ENCODE measurements at places on chromosomes 5 and 9.

DNA sequence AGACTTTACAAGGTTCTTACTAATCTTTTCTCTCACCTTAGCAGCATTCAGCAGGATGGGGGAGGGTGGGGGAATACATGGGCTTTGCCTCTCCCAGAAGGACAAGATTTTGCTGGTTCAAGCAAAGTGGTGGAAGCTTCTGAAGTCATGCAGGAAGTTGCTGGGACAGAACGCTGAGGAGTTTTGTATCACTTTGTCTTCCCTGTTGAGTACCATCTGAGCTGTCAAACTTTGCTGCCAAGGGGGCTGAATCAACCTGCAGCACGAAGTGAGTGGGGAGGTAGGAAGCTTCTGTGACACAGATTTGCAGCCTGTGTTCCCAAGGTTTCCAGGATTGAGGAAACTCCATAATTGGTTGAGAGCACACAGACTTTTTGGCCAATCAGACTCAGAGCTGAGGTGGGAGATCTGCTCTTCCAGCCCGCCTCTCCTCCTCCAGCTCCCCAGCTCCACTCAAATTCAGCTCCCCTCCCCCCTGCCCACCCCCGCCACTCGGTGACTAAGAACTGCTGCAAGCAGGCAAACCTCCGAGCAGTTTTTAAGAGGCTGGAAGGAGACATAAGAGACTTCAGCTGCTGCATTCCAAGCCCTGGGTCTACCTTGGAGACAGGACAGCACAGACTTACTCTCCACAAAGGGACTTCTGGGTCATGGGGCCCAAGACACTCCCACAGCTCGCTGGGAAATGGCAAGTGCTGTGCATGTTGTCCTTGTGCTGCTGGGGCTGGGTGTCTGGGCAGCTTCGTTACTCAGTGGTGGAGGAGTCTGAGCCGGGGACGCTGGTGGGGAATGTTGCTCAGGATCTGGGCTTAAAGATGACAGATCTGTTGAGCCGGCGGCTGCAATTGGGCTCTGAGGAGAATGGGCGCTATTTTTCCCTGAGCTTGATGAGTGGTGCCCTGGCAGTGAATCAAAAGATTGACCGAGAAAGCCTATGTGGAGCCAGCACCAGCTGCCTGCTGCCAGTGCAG, at the start of gene PCDHGC5:
Gene PCDHGC5 (plus strand): TSS at position 491 of the 971 bp plus-strand sequence. CDS start 160 bp downstream, at position 651.
- no peak for DNase-seq

DNA sequence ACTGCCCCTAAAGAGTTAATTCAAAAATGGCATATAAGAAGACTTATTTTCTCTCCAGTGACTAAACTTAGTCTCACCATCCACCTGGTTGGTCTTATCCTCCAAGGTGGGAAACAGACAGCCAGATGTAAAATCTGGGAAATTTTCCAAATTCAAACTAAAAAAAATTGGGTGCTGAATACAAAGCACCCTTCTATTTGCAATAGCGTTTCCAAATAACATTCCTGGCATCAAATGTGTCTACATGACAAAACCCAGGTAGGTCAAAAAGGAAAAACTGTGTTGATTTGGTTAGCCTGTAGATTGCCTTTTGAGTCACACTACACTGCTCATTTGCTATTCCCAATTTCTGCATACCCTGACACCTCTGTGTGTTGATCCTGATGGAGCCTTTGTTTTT, 252.2 kb downstream of the NR2F1-AS1 start:
- no peak for DNase-seq

DNA sequence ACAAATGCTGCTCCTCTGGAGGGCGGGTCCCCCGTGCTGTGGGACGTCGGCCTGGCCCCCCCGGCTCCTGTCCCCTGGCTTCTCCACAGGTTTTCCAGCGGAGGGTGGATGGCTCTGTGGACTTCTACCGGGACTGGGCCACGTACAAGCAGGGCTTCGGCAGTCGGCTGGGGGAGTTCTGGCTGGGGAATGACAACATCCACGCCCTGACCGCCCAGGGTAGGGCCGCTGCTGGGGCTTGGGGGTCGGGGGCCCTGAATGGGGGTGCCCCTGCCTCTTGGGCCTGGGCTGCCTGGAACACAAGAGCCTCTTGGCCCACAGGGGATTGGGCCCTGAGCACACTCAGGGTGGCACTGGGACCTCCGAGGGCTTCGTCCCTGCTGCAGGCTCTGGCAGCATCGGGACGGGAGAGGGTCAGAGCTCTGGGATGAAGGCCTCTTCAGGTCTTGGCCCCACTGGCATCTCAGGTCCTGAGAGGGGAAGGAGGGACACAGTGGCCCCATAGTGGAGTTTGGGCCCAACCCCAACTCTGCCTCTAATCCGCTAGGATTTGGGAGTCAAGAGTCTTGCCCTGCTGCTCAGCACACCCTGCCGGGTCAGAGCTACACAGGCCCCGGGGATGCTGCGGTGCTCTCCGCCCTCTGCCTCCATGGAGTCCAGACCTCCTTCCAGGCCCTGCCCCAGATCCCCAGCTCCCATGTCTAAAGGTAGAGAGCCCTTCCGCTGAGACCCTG, 5.2 kb downstream of the FCN2 start:
- no peak for DNase-seq

DNA sequence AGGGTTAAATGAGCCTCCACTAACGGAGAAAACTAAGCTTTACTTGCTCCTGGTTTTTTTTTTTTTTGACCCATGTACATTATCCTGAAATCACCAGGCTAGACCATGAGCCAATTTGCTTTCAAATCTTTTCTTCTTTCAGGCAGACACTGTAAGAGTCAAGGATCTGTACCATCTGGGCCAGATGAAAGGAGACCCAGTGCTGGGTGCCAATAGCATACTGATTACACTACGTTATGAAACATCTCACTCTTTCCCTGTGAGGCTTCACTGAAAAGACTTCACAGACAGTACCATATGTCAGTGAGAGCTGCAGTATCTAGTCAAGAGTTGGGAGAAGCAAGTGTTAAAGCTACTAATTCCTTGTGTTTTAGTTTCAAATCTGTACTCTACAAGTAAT, 161.2 kb upstream of the PTPRD start:
- DNase-seq: no peak
